ENCODE measurements at places on chromosomes 2 and 18. TPM values are rescaled to one million over a fixed set of nuclear protein-coding genes. Genes with fewer than 3 reads are reported as not detected.

Gene DSG4
- not detected for total RNA-seq

Gene TPRKB
- 21.0 TPM for total RNA-seq

DNA sequence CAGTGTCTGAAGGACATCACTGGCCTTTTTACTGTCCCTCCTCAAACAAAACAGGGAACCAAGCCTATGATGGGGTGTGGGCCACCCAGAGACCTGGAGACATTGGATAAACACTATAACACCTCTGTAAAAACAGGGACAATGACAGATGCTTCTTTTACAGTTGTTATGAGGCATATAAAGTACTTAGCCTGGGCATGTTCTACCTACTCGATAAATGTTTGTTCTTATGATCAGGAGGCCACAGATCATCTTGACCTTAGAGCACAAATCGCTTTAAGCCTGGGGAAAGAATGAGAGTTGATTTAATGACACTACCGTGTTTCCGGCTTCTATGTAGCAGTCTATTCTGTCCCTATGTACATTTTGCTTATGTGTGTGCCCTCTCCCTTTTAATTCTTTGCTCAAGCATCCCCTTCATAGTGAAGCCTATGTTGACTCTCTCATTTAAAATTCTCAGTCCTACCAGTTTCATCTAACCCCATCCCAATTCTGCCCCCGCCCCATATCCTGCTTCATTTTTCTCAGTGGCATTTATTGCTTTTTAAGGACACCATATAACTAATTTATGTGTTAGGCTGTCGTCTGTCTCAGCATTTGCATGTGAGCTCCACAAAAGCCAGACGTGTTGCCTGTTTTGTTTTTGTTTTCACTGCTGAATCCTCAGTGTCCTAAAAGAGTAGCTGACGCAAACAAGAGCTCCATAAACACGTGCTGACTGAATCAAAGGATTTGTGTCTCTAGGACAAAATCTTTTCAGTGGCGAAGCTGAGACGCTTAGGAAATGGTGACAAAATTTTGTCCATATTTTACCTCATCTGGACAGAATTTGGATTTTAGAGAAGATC, 182.3 kb upstream of the ST6GAL2 start:
- DNase-seq: no peak
- no peaks in the 10 kb centered on the region for H3K27me3 ChIP-seq
- H3K4me3 ChIP-seq: no peak overlapping the region
- no peaks in the 10 kb centered on the region for H3K4me1 ChIP-seq
- H3K27ac ChIP-seq: no peak overlapping the region

DNA sequence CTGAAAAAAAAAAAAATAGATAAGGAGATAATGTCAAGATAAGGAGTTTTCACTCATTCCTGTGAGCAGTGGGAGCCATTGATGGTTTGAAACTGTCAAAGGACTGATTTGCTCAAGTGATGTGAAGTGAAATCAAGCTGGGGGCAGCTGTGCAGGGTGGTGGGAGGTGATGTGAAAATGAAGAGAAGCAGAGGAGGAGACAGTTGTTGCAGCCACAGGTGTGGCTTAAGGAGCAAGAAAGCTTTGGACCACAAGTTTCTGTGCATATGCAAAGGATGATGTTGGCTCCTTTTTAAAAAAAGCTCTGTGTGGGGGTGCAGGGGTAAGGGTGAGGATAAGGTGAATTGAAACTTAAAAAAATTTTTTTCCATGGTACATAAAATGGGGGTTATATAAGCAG, 8.3 kb downstream of the EFR3B start:
- DNase-seq: no peak
- no peak overlapping the region for H3K27ac ChIP-seq
- H3K4me3 ChIP-seq: no peak overlapping the region
- peaks cover 2% of the 10 kb centered on the region for H3K36me3 ChIP-seq

DNA sequence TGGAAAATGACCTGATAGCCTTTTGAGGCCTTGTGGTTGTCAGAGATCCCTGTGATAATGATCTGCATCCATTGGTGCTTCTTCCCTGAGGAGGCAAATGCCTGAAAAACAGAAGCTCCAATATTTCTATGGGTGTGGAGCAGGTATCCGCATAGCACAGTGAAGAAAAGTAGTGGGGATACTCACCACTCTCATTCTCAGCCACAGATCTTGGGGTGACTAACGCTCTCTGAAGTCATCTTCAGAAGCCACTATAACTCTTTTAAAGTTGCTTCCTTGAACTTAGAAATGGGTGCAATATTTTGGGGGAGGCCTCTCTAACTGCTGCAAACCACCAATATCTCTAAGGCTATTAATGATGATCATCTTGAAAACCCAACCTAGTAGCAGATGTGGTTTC, 46.2 kb downstream of the ARHGAP15 start:
- H3K36me3 ChIP-seq: peaks cover 5% of the 10 kb centered on the region
- H3K27me3 ChIP-seq: no peaks in the 10 kb centered on the region
- no peak for DNase-seq
- peaks cover 39% of the 10 kb centered on the region for H3K4me1 ChIP-seq
- peak overlapping the region; percentile 21 for H3K4me3 ChIP-seq

Gene LYPD1
- total RNA-seq: not detected

DNA sequence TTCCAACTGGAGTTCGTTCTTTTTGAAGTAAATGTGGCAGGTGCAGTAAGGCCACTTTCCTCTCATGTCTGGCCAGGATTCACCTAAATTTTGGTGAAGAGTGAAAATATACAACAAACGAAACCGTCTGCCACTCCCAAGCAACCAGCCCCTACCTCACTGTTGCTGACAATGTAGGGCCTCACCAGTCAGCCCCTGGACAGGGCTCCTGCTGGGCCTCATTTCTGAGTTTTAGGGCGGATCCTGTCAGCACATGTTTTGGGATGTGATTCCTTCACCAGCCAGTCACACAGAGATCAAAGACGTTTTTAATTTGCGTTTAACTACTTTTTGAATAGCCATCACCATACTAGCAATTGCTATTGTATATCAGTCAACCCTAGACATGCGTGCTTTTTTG, 185.0 kb downstream of the WDR7 start:
- DNase-seq: no peak
- H3K27me3 ChIP-seq: no peaks in the 10 kb centered on the region
- H3K4me3 ChIP-seq: no peak overlapping the region
- H3K36me3 ChIP-seq: peaks cover 14% of the 10 kb centered on the region
- no peak overlapping the region for H3K27ac ChIP-seq

- peak overlapping the region; percentile 56 for H3K4me3 ChIP-seq
- H3K36me3 ChIP-seq: no peaks in the 10 kb centered on the region
- DNase-seq: no peak
- H3K27ac ChIP-seq: peak overlapping the region; percentile 46
- H3K27me3 ChIP-seq: no peaks in the 10 kb centered on the region
Observed at GRCh38 chr2:68385220-68385906, 20.3 kb downstream of the PLEK start.

DNA sequence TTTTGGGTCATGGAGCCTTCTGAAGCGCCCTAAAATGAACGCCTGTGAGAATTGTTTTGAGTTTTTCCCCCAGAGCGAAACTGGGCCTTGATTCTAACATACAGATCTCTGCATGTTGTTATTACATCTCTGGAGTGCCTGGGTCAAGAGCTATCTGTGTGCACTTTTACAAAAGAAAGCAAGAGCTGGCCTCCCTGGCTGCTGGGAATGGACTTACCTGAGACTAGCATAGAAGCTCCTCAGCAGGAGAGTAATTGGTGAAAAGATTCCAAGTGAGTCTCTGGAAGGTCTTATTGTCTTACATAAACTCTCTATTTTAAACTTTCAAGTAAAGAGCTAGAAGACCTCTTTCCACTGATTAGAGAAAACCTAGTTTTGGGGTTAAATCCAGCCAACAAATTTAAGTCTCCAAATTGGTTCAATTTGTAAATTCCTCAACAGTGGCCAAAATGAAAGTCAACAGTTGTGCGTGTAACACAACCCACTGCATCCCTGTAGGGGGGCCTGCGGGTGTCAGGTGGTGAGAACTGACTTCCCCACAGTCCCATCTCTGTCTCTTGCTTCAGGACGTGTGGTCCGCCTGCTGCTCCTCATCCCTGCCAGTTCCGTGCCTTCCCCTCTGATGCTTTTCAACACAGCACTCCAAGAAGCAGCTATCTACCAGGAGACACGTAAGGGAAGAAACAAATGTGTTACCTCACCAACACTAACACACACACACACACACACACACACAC, 206.1 kb downstream of the SH3BP4 start:
- peaks cover 4% of the 10 kb centered on the region for H3K36me3 ChIP-seq
- H3K4me1 ChIP-seq: peaks cover 3% of the 10 kb centered on the region
- DNase-seq: no peak
- no peak overlapping the region for H3K27ac ChIP-seq
- peaks cover 67% of the 10 kb centered on the region for H3K27me3 ChIP-seq
- H3K4me3 ChIP-seq: no peak overlapping the region

Gene MC2R
- not detected for total RNA-seq

- peak overlapping the region; percentile 39 for H3K27ac ChIP-seq
- H3K27me3 ChIP-seq: peaks cover 5% of the 10 kb centered on the region
- no peak for DNase-seq
Observed at GRCh38 chr18:44701227-44701626, 20.5 kb downstream of the SETBP1 start.

- peaks cover 4% of the 10 kb centered on the region for H3K36me3 ChIP-seq
- no peak overlapping the region for H3K4me3 ChIP-seq
- H3K4me1 ChIP-seq: peaks cover 6% of the 10 kb centered on the region
- peaks cover 37% of the 10 kb centered on the region for H3K27me3 ChIP-seq
- no peak for DNase-seq
Observed at GRCh38 chr2:60353406-60353800, 200.1 kb downstream of the BCL11A start.

- H3K36me3 ChIP-seq: peaks cover 3% of the 10 kb centered on the region
- DNase-seq: no peak
- peaks cover 10% of the 10 kb centered on the region for H3K4me1 ChIP-seq
- no peak overlapping the region for H3K27ac ChIP-seq
- peaks cover 14% of the 10 kb centered on the region for H3K27me3 ChIP-seq
Observed at GRCh38 chr18:63078471-63078870, 241.1 kb downstream of the BCL2 start.

- H3K4me1 ChIP-seq: no peaks in the 10 kb centered on the region
- peaks cover 10% of the 10 kb centered on the region for H3K27me3 ChIP-seq
- no peaks in the 10 kb centered on the region for H3K36me3 ChIP-seq
Observed at GRCh38 chr18:32595832-32596231, 125.2 kb upstream of the GAREM1 start.

GRCh38 chr2:230961091-230961491, 34.8 kb upstream of the SPATA3 start:
- H3K4me3 ChIP-seq: no peak overlapping the region
- peaks cover 52% of the 10 kb centered on the region for H3K27me3 ChIP-seq
- H3K27ac ChIP-seq: no peak overlapping the region
- peaks cover 15% of the 10 kb centered on the region for H3K4me1 ChIP-seq

Gene UGT1A10
- not detected for total RNA-seq

- no peak overlapping the region for H3K27ac ChIP-seq
- no peaks in the 10 kb centered on the region for H3K4me1 ChIP-seq
- DNase-seq: no peak
- no peak overlapping the region for H3K4me3 ChIP-seq
Observed at GRCh38 chr2:120879431-120880295, 144.0 kb downstream of the GLI2 start.

Gene LRATD1
- not detected for total RNA-seq

DNA sequence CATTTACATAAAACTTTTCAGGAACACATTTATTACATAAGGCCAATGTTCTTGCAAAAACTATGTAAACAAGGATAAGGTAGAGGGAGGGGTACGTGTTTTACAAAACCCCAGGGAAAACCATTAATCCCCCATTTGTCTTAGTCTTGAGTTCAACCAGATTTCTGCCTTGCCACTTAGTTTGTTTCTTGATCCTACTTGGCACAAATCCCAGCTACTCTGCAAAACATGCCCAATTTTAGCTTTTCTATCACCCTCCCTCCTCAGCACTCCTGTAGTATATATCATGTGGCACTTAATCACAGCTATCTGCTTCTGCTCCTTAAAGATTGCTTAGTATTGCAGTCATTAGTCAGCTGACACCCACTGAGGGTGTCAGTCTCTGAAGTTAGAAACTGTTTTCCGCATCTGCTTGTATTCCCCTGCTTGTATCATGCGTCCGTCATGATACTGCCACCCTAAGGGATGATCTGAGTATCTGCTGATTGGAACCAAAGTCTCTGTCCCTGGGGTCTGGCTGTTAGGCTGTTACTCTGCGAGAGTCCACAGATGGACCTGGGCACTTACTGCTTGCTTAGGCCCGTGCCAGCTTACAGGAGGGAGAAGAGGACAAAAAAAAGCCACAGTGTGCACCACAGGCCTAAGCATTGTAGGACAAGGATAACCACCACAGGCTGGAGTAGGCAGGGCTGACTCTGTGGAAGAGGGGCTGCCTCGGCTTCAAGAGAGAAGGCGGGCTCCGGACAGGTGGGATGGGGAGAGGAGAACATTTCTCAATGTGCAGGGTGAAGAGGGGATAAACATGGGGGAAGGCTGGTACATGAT, 82.2 kb downstream of the EPAS1 start:
- H3K4me1 ChIP-seq: peaks cover 2% of the 10 kb centered on the region
- H3K27ac ChIP-seq: no peak overlapping the region

Gene SNTG2
- 6.3 TPM for total RNA-seq

- H3K27ac ChIP-seq: no peak overlapping the region
- peaks cover 9% of the 10 kb centered on the region for H3K36me3 ChIP-seq
- no peak overlapping the region for H3K4me3 ChIP-seq
- no peak for DNase-seq
- H3K27me3 ChIP-seq: no peaks in the 10 kb centered on the region
Observed at GRCh38 chr2:201733544-201733943, 35.1 kb upstream of the MPP4 start.

- H3K27ac ChIP-seq: no peak overlapping the region
- H3K4me1 ChIP-seq: no peaks in the 10 kb centered on the region
- no peaks in the 10 kb centered on the region for H3K36me3 ChIP-seq
- no peaks in the 10 kb centered on the region for H3K27me3 ChIP-seq
- no peak for DNase-seq
- H3K4me3 ChIP-seq: no peak overlapping the region
Observed at GRCh38 chr2:187529977-187530721, 24.1 kb downstream of the TFPI start.

Gene ALPG
- not detected for total RNA-seq

- no peak overlapping the region for H3K27ac ChIP-seq
- H3K4me1 ChIP-seq: no peaks in the 10 kb centered on the region
- DNase-seq: no peak
- no peak overlapping the region for H3K4me3 ChIP-seq
Observed at GRCh38 chr2:175766880-175767279, 235.2 kb downstream of the LNPK start.

Gene AKAIN1
- not detected for total RNA-seq

DNA sequence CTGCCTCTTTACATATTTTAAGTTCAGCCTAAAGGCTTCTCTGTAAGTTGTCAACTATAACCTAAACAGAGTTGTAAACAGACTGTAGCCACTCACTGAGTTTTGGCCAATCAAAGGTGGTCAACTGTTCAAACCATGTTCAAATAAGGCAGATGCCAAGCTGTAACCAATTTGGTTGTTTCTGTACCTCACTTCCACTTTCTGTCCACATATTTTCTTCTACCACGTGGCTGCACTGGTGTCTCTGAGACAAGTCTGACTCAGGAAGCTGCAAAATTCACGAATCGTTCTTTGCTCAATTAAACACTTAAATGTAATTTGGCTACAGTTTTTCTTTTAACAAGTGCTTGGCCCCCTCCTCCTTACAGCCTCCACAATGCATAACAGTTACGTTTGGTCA, 555.2 kb downstream of the CNTNAP5 start:
- H3K4me1 ChIP-seq: no peaks in the 10 kb centered on the region
- H3K36me3 ChIP-seq: no peaks in the 10 kb centered on the region
- no peak for DNase-seq
- H3K27me3 ChIP-seq: no peaks in the 10 kb centered on the region

- no peak overlapping the region for H3K4me3 ChIP-seq
- no peak overlapping the region for H3K27ac ChIP-seq
- H3K27me3 ChIP-seq: no peaks in the 10 kb centered on the region
- no peak for DNase-seq
Observed at GRCh38 chr2:161733025-161733424, 108.8 kb downstream of the SLC4A10 start.

Measured in T-helper 17 cell (primary cell).